ENCODE measurements at places on chromosomes 5 and 9. TPM values are rescaled to one million over a fixed set of nuclear protein-coding genes. Genes with fewer than 3 reads are reported as not detected.

Gene SOHLH1
- not detected for total RNA-seq

Gene RMND5B
- 41.5 TPM for total RNA-seq

Gene PDLIM4
- total RNA-seq: 7.7 TPM

Gene NMUR2
- total RNA-seq: 1.3 TPM

Gene DCP2
- total RNA-seq: 72.4 TPM

Gene PCDHA13
- total RNA-seq: 1.7 TPM

Gene BTNL3
- 0.42 TPM for total RNA-seq

Gene FOXD4L6
- 0.26 TPM for total RNA-seq

Gene ENTPD8
- 0.15 TPM for total RNA-seq

Gene DOCK8
- total RNA-seq: 95.9 TPM

Gene ARL14EPL
- not detected for total RNA-seq

Gene ZNF366
- 5.6 TPM for total RNA-seq

Gene OR13J1
- total RNA-seq: not detected

Gene ARHGEF37
- total RNA-seq: 4.2 TPM

Gene IFNB1
- not detected for total RNA-seq

Gene ABO
- total RNA-seq: 7.9 TPM

Gene FRMD3
- total RNA-seq: 3.7 TPM
